ENCODE measurements at places on chromosomes 7 and 10. TPM values are rescaled to one million over a fixed set of nuclear protein-coding genes. Genes with fewer than 3 reads are reported as not detected.

IGF2BP3 gene
- total RNA-seq, result 20.1 TPM

DNA sequence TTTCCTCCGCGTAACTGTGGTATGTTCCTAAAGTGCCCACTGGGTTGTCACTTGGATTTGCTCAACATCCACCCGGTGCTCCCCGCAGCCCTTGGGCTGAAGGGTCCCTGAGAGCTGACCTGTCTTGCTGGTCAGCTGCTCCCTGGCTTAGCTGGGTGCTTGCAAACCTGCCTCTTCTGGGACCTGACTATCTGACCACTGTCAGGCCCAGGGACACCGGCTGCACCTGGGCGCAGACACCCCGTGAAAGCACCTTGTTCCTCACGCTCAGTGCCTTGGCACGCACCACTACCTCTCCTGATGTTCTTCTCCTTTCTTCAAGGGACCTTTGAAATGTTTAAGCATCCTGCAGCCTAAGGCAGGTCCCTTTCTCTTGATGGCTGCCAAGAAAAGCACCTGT lies 26.6 kb upstream of the LARP4B start:
- H3K4me3 ChIP-seq, result no peak overlapping the region
- H3K27ac ChIP-seq, result no peak overlapping the region
- no peak for DNase-seq
- H3K4me1 ChIP-seq, result peaks cover 5% of the 10 kb centered on the region
- H3K27me3 ChIP-seq, result no peaks in the 10 kb centered on the region

ZNF25 gene
- 12.7 TPM for total RNA-seq

GRCh38 chr10:110036640-110037039 lies 28.9 kb downstream of the ADD3 start:
- H3K36me3 ChIP-seq, result no peaks in the 10 kb centered on the region
- no peaks in the 10 kb centered on the region for H3K27me3 ChIP-seq
- DNase-seq, result no peak
- peaks cover 21% of the 10 kb centered on the region for H3K4me1 ChIP-seq

DNA sequence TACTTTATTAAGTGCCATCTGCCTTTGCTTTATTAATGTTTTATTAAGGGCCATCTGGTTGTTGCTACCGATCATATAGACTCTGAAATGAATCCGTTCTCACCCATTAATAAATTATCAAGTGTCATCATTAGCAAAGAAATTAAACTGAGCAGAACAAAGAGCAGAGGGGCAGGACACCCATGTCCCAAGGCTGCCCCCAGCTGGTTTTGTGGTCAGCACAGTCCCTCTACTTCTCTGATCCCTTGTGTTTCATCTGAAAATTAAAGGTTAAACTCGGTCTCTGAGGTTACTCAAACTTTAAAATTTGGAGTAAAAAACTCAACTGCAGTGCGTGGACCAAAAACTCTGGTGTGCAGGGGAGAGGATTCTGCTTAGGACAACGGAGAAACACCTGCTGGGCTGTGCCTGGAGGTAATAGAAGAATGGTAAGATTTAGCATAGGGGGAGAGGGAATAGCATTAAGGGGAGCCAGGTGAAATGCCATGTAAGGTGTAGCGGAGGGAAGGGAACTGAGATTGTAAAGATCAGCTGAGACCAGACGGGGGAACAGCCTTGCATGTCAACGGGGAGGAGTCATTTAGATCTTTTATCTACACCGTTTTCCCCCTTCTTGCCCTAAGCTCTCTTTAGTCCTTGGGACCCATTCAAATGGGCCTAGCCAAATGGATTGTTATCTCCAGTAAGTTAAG lies 10.8 kb upstream of the GSDME start:
- no peak overlapping the region for H3K4me3 ChIP-seq
- no peak overlapping the region for H3K27ac ChIP-seq
- H3K36me3 ChIP-seq, result no peaks in the 10 kb centered on the region
- DNase-seq, result no peak

PRKG1 gene
- 15.3 TPM for total RNA-seq

GRCh38 chr10:118737603-118738302 lies 17.0 kb downstream of the CACUL1 start:
- no peaks in the 10 kb centered on the region for H3K27me3 ChIP-seq
- no peaks in the 10 kb centered on the region for H3K36me3 ChIP-seq
- no peak overlapping the region for H3K27ac ChIP-seq

- no peaks in the 10 kb centered on the region for H3K4me1 ChIP-seq
- no peak overlapping the region for H3K4me3 ChIP-seq
- H3K27ac ChIP-seq, result no peak overlapping the region
- no peaks in the 10 kb centered on the region for H3K27me3 ChIP-seq
These were observed 157.0 kb downstream of the TMEM26 start for GRCh38 chr10:61296161-61296560.

DNA sequence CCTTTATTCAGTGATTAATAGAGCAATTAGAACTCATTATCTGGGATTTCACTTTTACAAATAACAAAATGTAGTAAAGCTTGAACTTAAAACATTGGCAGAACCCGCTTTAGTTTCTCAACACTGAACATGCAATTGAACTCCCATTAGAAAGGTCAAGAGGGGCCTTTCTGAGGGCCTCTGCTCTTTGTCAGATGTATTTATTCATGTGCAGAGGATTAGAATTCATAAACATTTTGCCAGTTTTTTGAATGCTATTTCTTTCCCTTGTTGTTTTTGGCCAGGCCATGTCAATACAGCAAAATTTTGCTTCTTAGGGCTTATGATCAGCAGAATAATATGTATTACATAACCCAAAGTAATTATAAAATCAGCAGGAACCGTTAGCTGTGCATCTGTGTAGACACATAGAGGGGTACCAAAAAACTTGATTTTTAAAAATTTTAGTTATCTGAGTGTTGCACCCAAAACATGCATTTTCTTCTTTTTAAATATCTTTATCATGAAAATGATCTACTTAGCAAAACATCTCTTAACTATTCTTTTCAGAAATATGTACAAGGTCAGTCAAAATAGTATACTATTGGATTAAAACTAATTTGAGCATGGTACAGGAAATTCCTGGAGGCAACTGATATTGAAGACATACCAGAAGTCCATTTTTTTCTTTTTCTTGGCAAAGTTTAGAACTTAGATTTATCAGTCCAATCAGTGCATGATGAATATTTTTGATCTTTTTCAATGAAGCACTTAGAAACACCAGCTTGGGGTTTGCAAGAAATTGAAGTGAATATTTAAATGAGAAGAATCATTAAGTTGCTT lies 177.5 kb downstream of the TWIST1 start:
- H3K27me3 ChIP-seq, result no peaks in the 10 kb centered on the region
- no peak overlapping the region for H3K4me3 ChIP-seq
- DNase-seq, result no peak
- no peak overlapping the region for H3K27ac ChIP-seq
- H3K36me3 ChIP-seq, result no peaks in the 10 kb centered on the region

DNA sequence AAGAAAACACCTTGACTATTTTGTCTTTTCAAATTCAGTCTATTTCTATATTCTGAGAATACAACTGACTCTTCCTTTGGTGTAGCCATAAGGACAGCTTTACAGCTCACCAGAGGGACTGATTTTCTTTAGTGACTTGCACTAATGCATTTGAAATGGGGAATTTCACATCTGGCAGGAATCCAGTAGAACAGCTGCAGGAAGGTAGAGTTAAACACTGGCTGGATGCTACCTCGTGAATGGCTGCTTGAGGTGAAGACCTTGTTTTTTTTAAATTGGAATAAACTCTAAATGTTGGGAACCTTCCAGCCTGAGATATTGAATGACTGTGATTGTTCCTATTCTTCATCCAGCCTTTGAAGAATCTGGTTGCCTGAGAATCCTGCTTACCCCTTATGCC lies 139.5 kb upstream of the STK17A start:
- H3K36me3 ChIP-seq, result no peaks in the 10 kb centered on the region
- no peak overlapping the region for H3K27ac ChIP-seq
- H3K4me1 ChIP-seq, result no peaks in the 10 kb centered on the region
- DNase-seq, result no peak
- no peak overlapping the region for H3K4me3 ChIP-seq
- no peaks in the 10 kb centered on the region for H3K27me3 ChIP-seq

CPSF4 gene
- 107 TPM for total RNA-seq

- peak overlapping the region; percentile 87 for H3K4me3 ChIP-seq
- no peaks in the 10 kb centered on the region for H3K27me3 ChIP-seq
- peaks cover 13% of the 10 kb centered on the region for H3K4me1 ChIP-seq
- no peaks in the 10 kb centered on the region for H3K36me3 ChIP-seq
- peak; percentile 28 for DNase-seq
These were observed 904 bp downstream of the R3HCC1L start for GRCh38 chr10:98135222-98135899.

DNA sequence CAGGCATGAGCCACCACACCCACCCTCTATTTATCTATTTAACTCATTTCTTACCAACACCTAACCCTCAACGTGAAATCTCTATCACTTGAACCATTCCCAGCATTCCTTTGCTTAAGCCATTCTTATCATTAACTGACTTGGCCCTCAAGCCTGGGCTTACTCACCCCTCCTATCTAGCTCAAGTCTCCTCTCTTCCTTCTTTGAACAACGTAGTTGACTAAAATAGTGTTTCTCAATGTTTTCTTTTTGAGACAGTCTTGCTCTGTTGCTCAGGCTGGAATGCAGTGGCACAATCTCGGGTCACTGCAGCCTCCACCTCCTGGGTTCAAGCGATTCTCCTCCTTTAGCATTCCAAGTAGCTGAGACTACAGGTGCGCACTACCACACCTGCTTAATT lies 7.0 kb downstream of the ANXA7 start:
- no peaks in the 10 kb centered on the region for H3K36me3 ChIP-seq
- H3K27me3 ChIP-seq, result no peaks in the 10 kb centered on the region
- no peak overlapping the region for H3K4me3 ChIP-seq
- no peak for DNase-seq
- H3K4me1 ChIP-seq, result peaks cover 2% of the 10 kb centered on the region

PHKG1 gene
- 1.5 TPM for total RNA-seq

- no peaks in the 10 kb centered on the region for H3K36me3 ChIP-seq
- H3K4me3 ChIP-seq, result no peak overlapping the region
- H3K27ac ChIP-seq, result no peak overlapping the region
- DNase-seq, result no peak
- no peaks in the 10 kb centered on the region for H3K27me3 ChIP-seq
These were observed 13.2 kb downstream of the CHST12 start for GRCh38 chr7:2416650-2417049.

LEP gene
- 0.31 TPM for total RNA-seq

DNA sequence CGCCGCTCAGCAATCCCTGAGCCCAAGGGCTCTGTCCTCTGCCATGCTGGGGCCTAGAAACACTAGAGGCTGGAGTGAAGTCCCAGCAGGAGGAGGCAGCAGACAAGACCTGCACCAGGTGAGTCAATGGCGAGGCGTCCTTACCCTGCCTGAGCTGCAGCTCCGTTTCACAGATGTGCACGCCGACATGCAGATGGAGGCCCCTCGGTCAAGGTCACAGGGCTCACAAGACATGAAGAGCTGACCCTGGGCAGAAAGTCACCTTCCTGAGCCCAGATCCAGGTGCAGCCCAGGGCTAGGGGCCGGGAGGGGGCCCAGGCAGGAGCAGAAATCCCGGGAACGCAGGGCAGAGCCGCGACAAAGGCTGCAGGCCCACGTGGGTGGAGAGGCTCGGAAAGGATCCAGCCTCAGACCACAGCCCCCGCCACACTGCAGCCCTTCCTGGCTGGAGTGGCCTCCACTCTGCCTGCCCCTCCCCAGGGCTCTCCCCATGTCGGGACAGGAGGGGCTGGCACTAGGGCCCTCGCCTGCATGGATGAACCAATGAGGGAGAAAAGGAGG lies 23.8 kb downstream of the PDGFA start:
- no peak overlapping the region for H3K27ac ChIP-seq
- no peaks in the 10 kb centered on the region for H3K4me1 ChIP-seq
- no peaks in the 10 kb centered on the region for H3K27me3 ChIP-seq
- DNase-seq, result no peak
- no peaks in the 10 kb centered on the region for H3K36me3 ChIP-seq
- H3K4me3 ChIP-seq, result no peak overlapping the region

ERVW-1 gene
- 16.5 TPM for total RNA-seq

HGF gene
- 5.0 TPM for total RNA-seq

FOXI2 gene
- 0.74 TPM for total RNA-seq

GRCh38 chr7:117323305-117323850 lies 520 bp upstream of the WNT2 start:
- H3K27me3 ChIP-seq, result no peaks in the 10 kb centered on the region
- no peak overlapping the region for H3K27ac ChIP-seq
- peak overlapping the region; percentile 58 for H3K4me3 ChIP-seq
- no peaks in the 10 kb centered on the region for H3K36me3 ChIP-seq

OPALIN gene
- not detected for total RNA-seq

DKK1 gene
- 4.1 TPM for total RNA-seq

DNA sequence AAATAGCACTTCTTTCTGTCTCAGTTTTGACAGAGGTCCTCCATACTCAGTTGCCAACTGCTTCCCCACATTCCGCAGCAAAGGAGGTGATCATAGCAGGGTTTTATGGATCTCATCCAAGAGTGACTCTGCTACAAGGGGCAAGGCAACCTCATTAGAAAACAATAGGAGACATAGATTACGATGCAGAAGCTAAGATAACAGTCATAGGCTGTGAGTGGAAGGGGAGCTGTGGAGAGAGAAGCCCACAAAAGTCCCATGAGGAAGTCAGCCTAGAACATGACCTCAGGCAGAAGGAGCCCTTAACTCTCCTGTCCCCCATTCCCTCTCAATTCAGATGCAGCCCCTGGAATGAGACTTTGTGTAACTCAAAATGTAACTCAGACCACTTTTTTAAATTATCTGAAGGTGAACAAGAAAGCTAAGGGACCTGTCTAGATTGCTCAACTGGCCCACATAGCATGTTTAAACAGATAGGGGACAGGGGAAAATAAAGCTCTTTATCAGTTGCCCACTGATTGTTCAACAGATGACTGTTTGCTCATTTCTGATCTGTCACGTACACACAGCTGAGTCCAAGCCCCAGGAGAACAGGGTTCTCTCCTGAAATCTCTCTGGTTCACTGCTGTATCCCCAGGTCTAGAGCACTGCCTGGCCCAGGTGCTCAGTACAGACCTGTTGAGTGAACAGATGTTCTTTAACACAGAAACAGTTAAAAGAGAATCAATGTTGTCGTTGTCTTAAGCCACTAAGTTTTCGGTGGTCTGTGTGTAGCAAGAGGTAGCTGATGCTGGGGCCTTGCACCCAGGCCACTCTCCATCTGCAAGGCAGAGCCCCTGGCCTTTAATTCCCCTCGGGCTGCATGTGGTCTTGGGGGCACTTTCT lies 1.5 kb upstream of the NCOA4 start:
- no peaks in the 10 kb centered on the region for H3K36me3 ChIP-seq
- H3K27ac ChIP-seq, result no peak overlapping the region
- peaks cover 40% of the 10 kb centered on the region for H3K4me1 ChIP-seq
- H3K4me3 ChIP-seq, result no peak overlapping the region
- no peak for DNase-seq

- no peaks in the 10 kb centered on the region for H3K36me3 ChIP-seq
- peak overlapping the region; percentile 14 for H3K27ac ChIP-seq
- peaks cover 37% of the 10 kb centered on the region for H3K4me1 ChIP-seq
- no peak overlapping the region for H3K4me3 ChIP-seq
These were observed 10.8 kb downstream of the NEURL1 start for GRCh38 chr10:103504181-103504783.

DNA sequence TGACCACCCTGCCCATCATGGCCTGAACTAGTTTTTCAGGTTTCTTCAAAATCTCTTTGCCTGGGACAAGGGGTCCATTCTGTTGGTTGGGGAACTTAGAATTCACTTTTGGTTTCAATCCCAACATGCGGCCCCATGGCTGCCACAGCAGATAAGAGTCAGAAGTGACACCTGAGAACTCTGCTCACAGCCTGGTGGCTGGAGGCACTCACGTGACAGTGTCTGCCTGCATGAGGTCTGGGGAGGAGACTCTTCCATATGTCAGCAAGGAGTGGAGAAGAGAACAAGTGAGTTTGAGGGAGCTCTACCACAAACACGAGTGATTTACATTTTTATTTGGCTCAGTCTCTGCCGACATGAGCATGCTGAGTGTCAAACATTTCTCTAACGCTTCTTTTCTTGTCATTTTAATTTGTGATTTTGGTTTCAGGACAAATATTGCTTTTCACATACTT lies 370.4 kb downstream of the TNS3 start:
- no peaks in the 10 kb centered on the region for H3K27me3 ChIP-seq
- H3K27ac ChIP-seq, result no peak overlapping the region
- DNase-seq, result no peak
- no peaks in the 10 kb centered on the region for H3K36me3 ChIP-seq
- no peak overlapping the region for H3K4me3 ChIP-seq

Data from testis (tissue), 5 donors.